ENCODE measurements at places on chromosomes 3 and 15. TPM values are rescaled to one million over a fixed set of nuclear protein-coding genes. Genes with fewer than 3 reads are reported as not detected.

The TMEM212 gene
- total RNA-seq, result not detected

The PCLAF gene
- not detected for total RNA-seq

- no peaks in the 10 kb centered on the region for H3K27me3 ChIP-seq
- no peaks in the 10 kb centered on the region for H3K36me3 ChIP-seq
- H3K4me3 ChIP-seq, result no peak overlapping the region
- no peak overlapping the region for H3K27ac ChIP-seq
- no peak for DNase-seq
Measured at GRCh38 chr3:175356899-175357324, 497.8 kb downstream of the NAALADL2 start.

DNA sequence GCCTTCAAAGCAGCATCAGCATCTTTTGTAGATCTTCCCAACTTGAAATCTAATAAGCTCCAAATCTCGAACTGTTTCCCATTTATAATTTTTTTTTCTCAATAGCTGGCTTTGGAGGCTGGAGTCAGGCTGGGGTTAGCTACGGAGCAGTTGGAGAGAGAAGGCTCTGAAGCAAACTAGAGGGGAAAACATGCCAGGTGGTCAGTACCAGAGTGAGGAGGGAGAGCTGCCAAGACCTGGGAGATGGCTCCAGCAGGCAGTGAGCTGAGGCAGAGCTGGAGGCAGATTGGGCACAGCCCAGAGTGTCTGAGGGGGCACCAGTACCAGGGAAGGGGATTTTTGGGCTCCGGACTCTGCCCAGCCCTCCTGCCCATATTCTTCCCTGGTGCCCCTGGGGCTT, 311.2 kb downstream of the RPLP1 start:
- H3K27ac ChIP-seq, result no peak overlapping the region
- no peaks in the 10 kb centered on the region for H3K36me3 ChIP-seq
- no peaks in the 10 kb centered on the region for H3K27me3 ChIP-seq
- DNase-seq, result no peak
- no peak overlapping the region for H3K4me3 ChIP-seq

- H3K4me3 ChIP-seq, result no peak overlapping the region
- DNase-seq, result no peak
- H3K4me1 ChIP-seq, result no peaks in the 10 kb centered on the region
- no peaks in the 10 kb centered on the region for H3K27me3 ChIP-seq
- peaks cover 6% of the 10 kb centered on the region for H3K36me3 ChIP-seq
- no peak overlapping the region for H3K27ac ChIP-seq
Measured at GRCh38 chr15:34900748-34901147, 68.8 kb downstream of the AQR start.

The CPN2 gene
- not detected for total RNA-seq

The PLA2G4D gene
- total RNA-seq, result not detected

DNA sequence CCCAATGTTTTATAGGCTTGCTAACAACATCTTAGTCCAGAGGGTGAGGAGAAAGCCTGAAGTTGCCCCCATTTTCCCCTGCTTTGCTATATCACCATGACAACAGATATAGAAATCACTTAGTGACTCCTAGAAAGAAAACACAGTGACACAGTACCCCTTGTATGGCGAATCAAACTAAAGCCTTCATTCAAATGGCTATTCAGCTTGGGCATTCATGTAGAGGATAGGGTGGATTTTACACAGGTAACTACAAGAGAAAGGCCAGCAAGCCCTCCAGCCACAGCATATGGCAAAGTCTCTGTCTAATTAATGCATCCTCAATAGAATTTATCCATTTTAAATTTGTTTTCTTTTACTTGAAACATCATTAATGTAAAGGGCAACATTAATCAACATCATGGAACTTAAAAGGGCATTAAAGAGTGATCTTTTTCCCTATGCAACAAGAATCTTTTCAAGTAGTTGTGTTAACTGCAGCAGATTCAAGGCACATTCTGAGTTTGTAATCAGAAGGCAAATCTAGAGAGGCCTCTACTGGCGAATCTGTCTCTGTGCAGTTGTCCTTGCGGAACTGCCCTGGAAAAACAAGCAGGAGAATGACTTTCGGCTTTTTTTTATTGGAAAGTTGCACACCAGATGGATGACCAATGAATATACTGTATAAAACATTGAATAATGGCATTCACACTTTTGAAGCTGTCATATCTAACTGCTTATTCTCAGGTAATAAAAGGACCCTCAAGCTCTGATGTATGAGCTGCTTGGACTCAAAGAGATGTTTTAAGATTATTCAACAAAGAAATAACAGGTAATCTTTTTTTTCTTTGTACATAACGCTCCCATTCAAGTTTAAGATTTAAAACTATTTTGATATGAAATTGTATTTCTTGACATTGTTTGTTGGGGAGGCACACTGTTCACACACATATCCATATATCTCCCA, 621.7 kb upstream of the AGTR1 start:
- H3K27me3 ChIP-seq, result no peaks in the 10 kb centered on the region
- H3K4me1 ChIP-seq, result no peaks in the 10 kb centered on the region
- no peak overlapping the region for H3K4me3 ChIP-seq

DNA sequence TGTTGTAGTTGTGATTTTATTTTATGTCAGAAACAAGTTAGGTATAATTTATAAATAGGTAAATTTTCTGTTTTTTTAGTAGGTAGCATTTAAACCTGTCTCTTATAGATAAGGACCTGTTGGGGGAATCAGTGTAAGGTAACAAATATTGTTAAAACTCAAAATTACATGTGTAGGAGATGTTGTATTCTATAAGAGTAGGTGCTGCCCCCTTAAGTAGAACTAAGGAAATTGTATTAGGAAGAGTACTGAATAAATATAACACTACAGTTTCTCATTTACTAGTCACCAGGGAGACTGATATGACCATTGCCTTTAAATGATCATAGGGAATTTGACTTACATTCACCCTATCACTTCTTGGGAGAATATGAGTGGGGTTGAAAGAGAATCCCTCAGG, 31.2 kb downstream of the SLC25A36 start:
- H3K4me3 ChIP-seq, result no peak overlapping the region
- no peaks in the 10 kb centered on the region for H3K4me1 ChIP-seq
- no peak overlapping the region for H3K27ac ChIP-seq

DNA sequence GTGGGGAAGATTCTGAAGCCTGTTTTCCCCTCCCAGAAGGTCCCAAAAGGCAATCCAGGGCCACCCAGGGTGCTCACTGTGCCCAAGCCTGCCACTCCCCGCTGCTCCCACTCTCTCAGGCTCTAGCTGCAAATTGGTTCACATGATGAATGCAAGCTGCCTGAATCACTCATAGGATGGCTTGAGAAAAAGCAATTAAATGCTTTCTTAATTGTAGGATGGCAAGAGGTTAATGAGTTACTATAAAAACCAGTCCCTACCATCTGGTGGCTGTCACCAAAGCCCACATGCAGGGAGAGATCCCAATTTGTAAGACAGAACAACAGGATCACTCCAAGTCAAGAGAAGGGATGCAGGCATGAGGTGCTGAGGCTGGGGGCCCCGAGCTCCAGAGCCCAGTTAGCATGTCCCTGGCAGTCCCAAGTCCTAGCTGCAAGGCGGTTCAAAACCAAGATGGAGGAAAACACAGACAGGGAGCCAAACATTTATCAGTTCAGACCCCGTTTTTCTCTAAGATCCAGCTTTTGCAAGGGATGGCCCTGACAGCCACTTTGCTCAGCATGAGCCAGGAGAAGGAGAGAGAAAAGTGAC, 207.1 kb downstream of the UACA start:
- H3K27me3 ChIP-seq, result no peaks in the 10 kb centered on the region
- H3K4me1 ChIP-seq, result no peaks in the 10 kb centered on the region
- H3K36me3 ChIP-seq, result no peaks in the 10 kb centered on the region
- no peak overlapping the region for H3K27ac ChIP-seq
- no peak for DNase-seq

GRCh38 chr3:175288621-175289020, 429.5 kb downstream of the NAALADL2 start:
- H3K4me1 ChIP-seq, result no peaks in the 10 kb centered on the region
- no peaks in the 10 kb centered on the region for H3K36me3 ChIP-seq
- no peak for DNase-seq
- H3K4me3 ChIP-seq, result no peak overlapping the region
- H3K27ac ChIP-seq, result no peak overlapping the region

DNA sequence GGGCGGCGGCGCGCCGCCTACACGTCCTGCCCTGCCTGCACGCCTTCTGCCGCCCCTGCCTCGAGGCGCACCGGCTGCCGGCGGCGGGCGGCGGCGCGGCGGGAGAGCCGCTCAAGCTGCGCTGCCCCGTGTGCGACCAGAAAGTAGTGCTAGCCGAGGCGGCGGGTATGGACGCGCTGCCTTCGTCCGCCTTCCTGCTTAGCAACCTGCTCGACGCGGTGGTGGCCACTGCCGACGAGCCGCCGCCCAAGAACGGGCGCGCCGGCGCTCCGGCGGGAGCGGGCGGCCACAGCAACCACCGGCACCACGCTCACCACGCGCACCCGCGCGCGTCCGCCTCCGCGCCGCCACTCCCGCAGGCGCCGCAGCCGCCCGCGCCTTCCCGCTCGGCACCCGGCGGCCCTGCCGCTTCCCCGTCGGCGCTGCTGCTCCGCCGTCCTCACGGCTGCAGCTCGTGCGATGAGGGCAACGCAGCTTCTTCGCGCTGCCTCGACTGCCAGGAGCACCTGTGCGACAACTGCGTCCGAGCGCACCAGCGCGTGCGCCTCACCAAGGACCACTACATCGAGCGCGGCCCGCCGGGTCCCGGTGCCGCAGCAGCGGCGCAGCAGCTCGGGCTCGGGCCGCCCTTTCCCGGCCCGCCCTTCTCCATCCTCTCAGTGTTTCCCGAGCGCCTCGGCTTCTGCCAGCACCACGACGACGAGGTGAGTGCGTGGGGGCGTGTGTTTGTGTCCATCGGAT, 602 bp downstream of the TRIM71 start:
- H3K36me3 ChIP-seq, result no peaks in the 10 kb centered on the region
- peaks cover 41% of the 10 kb centered on the region for H3K27me3 ChIP-seq
- no peak overlapping the region for H3K27ac ChIP-seq
- H3K4me3 ChIP-seq, result no peak overlapping the region
- no peak for DNase-seq

GRCh38 chr3:52055537-52056351, 627 bp downstream of the DUSP7 start:
- DNase-seq, result peak; percentile 60
- H3K4me3 ChIP-seq, result peak overlapping the region; percentile 45
- H3K27ac ChIP-seq, result peak overlapping the region; percentile 72
- no peaks in the 10 kb centered on the region for H3K36me3 ChIP-seq
- no peaks in the 10 kb centered on the region for H3K27me3 ChIP-seq

DNA sequence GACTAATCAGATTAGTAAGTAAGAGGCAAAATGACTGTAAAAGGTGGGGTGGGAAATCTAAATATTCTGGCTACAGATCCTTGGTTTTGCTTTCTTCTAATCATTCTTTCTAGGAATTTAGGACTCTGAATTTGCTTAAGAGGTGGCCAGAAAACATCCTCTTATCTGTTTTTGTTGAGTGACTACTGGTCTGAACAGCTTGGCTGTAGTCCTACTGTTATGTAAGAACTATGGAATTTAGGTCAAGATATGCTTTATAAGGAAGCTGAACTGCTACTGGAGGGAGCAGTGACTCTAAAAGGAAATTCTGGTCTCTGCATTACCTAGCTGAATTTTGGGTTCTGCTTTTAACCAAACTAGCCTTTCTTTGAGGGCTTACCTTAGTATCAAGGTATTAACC, 33.5 kb upstream of the CSPG5 start:
- H3K27ac ChIP-seq, result peak overlapping the region; percentile 41
- H3K4me1 ChIP-seq, result peaks cover 37% of the 10 kb centered on the region
- H3K4me3 ChIP-seq, result no peak overlapping the region
- peak; percentile 11 for DNase-seq
- no peaks in the 10 kb centered on the region for H3K27me3 ChIP-seq
- no peaks in the 10 kb centered on the region for H3K36me3 ChIP-seq

GRCh38 chr3:151379083-151379734, 5.3 kb downstream of the P2RY12 start:
- H3K27ac ChIP-seq, result no peak overlapping the region
- H3K27me3 ChIP-seq, result no peaks in the 10 kb centered on the region
- H3K36me3 ChIP-seq, result no peaks in the 10 kb centered on the region
- H3K4me1 ChIP-seq, result no peaks in the 10 kb centered on the region
- peak; percentile 11 for DNase-seq
- H3K4me3 ChIP-seq, result no peak overlapping the region

The ZFYVE19 gene
- total RNA-seq, result 29.3 TPM

The TOPAZ1 gene
- not detected for total RNA-seq

GRCh38 chr3:139111392-139112229, 66.9 kb upstream of the PRR23C start:
- no peak overlapping the region for H3K27ac ChIP-seq
- no peaks in the 10 kb centered on the region for H3K36me3 ChIP-seq
- DNase-seq, result peak; percentile 77
- H3K4me3 ChIP-seq, result no peak overlapping the region
- peaks cover 16% of the 10 kb centered on the region for H3K4me1 ChIP-seq
- no peaks in the 10 kb centered on the region for H3K27me3 ChIP-seq

GRCh38 chr3:193554811-193555210, at the start of gene ATP13A4:
Gene ATP13A4, minus strand, starts transcription at chr3:193554895. Its CDS starts 96 bp downstream, at chr3:193554799.
- peak within 1 kb of the TSS; percentile 65 for H3K27ac ChIP-seq
- no peak within 1 kb of the TSS for H3K4me3 ChIP-seq
- DNase-seq, result peak; percentile 46
- no peaks in the 10 kb centered on the region for H3K36me3 ChIP-seq

The CASR gene
- 8.9 TPM for total RNA-seq

GRCh38 chr15:91520850-91521249, 332.7 kb upstream of the SLCO3A1 start:
- H3K4me3 ChIP-seq, result no peak overlapping the region
- H3K27ac ChIP-seq, result no peak overlapping the region
- no peaks in the 10 kb centered on the region for H3K4me1 ChIP-seq

The TRAT1 gene
- total RNA-seq, result not detected

DNA sequence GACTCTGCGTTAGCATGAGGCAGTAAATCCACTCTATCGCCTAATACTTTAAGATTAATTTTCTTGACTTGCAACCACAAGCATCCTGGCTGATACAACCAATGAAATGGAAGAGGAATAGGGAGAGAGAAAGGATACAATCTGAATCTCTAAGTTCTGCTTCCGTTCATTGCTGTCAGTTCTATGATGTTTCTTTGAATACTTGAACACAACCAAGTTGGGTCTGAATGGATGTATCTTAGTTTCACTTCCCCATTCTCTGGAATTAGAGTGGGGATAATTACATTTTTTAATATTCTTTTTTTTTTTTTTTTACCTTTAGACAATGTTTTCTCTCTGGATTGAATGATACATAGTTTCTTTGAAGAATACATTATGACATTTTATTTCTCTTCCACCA, 22.9 kb downstream of the PDE8A start:
- no peaks in the 10 kb centered on the region for H3K36me3 ChIP-seq
- peaks cover 56% of the 10 kb centered on the region for H3K4me1 ChIP-seq
- H3K27ac ChIP-seq, result no peak overlapping the region
- H3K27me3 ChIP-seq, result no peaks in the 10 kb centered on the region
- H3K4me3 ChIP-seq, result no peak overlapping the region
- DNase-seq, result no peak

GRCh38 chr3:64187065-64187959, 38.0 kb downstream of the PRICKLE2 start:
- no peaks in the 10 kb centered on the region for H3K27me3 ChIP-seq
- no peak overlapping the region for H3K4me3 ChIP-seq
- peak; percentile 80 for DNase-seq
- H3K4me1 ChIP-seq, result peaks cover 39% of the 10 kb centered on the region
- peak overlapping the region; percentile 79 for H3K27ac ChIP-seq
- no peaks in the 10 kb centered on the region for H3K36me3 ChIP-seq

The IGSF10 gene
- total RNA-seq, result 1.0 TPM
